NCI-H510A (cell line): ENCODE measurements at places on chromosomes 11 and 22.

DNA sequence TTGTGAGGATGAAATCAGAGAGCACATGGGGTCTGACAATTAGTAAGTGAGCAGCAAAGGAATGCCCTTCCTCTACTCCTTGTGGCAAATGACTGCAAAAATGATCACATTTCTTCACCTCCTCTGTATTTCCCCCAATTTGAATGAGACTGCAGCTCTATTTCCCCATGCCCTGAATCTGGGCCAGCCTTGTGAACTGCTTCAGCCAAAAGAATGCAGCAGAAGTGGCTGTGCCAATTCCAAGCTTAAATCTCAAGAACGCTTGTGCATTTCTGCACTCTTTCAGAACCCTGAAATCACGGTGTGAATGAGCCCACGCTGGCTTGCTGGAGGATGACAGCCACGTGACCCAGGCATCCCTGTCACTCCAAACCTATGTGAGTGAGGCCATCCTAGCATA lies 9.9 kb downstream of the SLC43A3 start:
- DNase-seq: no peak

DNA sequence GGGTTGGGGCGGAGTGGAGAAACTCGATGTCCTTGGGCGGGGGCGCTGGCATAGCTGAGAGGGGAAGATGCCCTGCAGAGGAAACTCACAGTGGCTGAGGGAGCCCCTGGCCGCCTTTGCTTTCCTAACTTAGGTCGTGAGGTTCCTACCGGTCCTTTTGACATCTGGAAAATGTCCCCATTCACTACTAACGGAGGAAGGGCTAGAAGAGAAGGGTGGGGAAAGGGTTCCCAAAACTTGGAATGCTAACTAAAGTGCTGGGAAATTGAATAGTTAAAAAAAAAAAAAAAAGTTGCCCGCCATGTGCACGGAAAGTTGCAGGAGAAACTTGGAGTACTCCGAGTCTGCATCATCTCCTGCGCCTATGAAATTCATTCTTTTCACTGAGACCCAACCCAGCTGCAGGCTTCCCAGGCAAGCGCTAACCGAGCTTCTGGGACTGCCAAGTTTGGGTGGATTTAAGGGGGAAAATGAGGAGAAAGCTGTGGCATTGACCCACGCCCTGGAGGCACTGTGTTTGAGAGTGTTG lies 796 bp downstream of the TIMP3 start:
- no peak for DNase-seq

DNA sequence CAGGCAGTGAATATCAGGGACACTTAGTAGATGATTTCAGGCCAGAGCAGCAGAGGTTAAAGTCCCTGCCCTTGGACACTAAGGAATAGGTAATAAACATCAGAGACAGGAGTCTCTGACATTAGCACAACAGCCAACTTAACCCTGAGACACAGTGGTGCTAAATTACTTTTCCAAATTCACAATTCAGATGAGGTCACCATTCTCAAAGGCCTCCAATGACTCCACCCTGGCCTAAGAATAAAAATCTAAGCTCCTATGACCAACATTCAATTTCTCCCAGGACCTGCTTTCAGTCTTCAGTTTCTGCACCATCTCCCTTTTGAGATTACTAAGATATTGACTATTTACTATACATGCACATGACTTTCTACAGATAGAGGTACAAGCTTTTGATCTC lies 42.0 kb downstream of the BLID start:
- DNase-seq: no peak

- no peak for DNase-seq
Measured at GRCh38 chr11:103608566-103608965, 427.9 kb upstream of the DDI1 start.

- DNase-seq: no peak
Measured at GRCh38 chr11:100991541-100991940, 138.1 kb downstream of the PGR start.

- no peak for DNase-seq
Measured at GRCh38 chr11:119130662-119131061, 9.3 kb downstream of the HINFP start.

- no peak for DNase-seq
Measured at GRCh38 chr11:19985111-19985510, 175.2 kb downstream of the DBX1 start.
